ENCODE measurements at places on chromosomes 12 and 14.

- no peak for DNase-seq
Observed at GRCh38 chr12:123934829-123935228, 37.8 kb downstream of the CCDC92 start.

- no peak for DNase-seq
Observed at GRCh38 chr14:51147183-51147582, 52.3 kb upstream of the TRIM9 start.

GRCh38 chr12:105721051-105721825, 390.7 kb downstream of the C12orf75 start:
- no peak for DNase-seq

DNA sequence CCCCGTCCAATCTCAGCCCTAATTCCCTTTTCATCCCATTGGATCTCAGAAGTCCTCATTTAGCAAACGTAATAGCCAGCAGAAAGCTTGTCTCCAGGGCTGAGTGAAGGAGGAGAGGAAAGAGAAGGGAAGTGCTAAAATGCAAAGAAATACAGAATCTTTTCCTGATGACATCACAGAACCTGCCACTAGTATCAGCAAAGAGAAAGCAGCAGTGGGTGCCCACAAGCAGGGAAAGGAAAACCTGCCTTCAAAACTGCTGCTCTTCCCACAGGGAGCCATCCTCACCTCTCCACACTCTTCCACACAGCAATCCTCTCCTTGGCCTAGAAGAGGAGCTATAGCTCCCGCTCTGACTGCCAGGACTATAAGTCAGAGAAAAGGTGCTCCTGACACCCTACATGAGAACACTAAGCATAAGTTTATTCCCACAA, 11.3 kb downstream of the MED13L start:
- no peak for DNase-seq

DNA sequence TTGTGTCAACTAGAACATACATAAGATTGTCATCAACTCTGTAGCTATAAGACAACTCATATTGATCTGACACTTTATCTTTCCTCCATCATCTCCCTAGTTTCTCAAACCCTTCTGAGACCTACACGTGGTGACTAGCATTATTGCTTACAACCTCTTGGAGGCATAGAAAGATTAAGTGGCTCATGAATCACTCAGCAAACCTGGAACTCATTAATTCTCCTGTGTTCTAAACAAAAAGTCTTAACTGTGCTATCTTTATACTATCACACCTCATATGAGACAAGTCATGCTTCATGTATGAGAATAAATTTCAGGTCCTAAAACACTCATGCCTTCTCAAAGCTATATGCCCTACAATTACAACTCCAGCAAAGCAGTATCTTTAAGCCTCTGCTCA, 408.6 kb upstream of the SYT1 start:
- DNase-seq, result no peak

GRCh38 chr12:132908145-132909029, 21.0 kb upstream of the CHFR start:
- peak; percentile 94 for DNase-seq

DNA sequence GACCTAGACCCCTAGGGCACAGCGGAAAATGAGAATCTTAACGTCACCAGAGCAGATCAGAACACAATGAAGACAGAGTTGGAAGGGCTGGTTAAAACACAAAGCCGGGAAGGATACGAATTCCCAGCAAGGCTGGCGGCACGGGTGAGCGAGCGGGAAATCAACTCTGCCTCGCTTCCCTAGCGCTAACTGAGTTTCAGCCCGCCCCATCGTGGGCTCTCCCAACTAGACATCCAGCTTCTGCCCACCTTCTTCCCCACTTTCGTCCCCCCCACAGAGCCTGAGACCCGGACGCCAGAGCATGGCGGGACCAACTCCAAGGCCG, 377 bp downstream of the CCNT1 start:
- DNase-seq, result no peak

DNA sequence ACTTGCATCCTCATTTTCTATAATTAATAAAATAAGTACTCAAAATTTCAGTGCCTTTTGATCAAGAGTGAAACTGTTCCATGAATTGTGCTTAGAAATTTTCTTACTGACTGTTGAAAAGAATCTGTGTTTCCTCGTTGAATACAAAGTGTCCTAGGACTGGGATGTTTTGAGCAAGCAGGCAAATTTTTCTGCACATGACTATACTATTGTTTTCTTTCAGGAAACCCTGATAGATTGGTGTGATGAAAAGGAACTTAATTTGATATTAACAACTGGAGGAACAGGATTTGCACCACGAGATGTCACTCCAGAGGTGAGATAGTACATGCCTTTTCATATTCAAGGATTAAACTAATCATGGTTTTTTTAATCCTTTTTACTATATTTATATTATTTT, 316.3 kb downstream of the GPHN start:
- no peak for DNase-seq

DNA sequence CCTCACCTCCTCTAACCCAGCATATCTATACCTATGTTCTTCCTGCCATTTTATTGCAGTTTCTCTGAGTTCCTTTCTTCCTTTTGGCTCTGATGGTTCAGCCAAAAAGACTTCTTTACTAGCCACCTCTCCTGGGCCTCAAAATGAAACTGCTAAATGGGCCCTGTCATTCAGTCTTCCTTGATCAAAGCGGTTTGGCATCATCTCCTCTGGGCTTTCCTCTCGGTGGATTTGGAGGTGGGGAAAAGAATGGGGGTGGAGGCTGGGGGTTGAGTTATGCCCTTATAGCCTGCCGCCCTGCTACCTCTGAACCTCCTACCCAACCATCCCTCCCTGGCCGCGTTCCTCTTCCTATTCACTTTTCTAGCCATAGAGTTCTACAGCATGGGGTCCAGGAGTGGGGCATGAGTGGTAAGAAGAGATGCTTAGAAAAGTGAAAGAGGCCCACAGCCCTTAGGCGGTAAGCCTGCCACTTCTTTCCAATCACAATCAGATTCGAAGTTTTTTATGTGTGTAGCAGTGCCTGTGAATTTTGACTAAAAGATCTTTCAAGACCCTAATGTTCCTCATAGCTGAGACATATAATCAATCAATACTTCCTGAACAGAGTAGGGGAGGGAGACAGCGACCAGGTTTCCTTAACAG, 2.5 kb downstream of the AJUBA start:
- DNase-seq, result no peak

- DNase-seq, result no peak
Observed at GRCh38 chr12:2083561-2083960, 30.8 kb downstream of the CACNA1C start.

DNA sequence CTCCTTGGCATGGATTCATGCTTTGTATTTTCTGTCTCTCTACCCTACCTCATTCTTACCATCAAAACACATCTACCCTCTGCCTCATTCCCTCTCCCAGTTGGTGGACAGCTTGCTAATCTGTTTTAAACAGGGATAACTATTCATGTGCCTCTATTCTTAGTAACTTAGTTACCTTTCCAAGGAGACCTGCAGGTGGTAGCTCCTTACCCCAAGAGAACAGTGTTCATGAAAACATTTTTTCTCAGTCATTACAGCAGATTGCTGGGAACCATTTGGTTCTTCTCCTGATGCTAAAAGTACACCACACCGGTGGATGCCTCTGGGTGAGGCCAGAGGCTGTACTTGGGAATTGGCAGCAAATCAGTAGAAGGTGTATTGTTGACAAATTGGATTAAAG, 73.0 kb downstream of the CMKLR1 start:
- no peak for DNase-seq

DNA sequence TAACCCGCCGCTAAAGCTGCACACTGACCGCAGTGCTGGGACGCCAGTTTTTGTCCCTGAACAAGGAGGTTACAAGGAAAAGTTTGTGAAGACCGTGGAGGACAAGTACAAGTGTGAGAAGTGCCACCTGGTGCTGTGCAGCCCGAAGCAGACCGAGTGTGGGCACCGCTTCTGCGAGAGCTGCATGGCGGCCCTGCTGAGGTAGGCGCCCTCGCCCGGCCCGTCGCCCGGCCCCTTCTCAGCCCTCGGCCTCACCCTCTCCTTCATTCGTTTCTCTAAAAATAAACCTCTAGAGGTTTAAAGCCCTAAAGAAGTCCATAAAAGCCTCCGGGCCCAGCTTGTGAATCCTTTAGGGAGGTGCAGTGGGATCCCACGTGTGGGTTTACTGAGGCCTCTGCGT, 52.2 kb upstream of the AMN start:
- no peak for DNase-seq

GRCh38 chr12:118377021-118377883, 897 bp downstream of the SUDS3 start:
- no peak for DNase-seq

GRCh38 chr14:26577711-26578110, 20.1 kb downstream of the NOVA1 start:
- DNase-seq, result no peak

- DNase-seq, result no peak
Observed at GRCh38 chr14:74980398-74980730, 22.4 kb upstream of the EIF2B2 start.

DNA sequence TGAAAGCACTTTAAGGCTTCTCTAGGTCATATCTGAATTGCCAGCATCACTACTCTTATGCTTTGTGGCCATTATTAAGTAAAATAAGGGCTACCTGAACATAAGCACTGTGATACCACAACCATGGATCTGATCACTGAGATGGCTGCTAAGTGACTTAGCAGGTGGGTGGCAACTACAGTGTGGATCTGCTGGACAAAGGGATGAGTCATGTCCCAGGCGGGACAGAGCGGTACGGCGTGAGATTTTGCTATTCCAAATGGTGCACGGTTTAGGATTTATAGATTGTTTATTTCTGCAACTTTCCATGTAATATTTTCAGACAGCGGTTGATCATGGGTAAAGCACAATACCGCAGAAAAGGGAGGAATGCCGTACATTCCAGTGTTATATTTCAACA, 39.4 kb downstream of the MLXIP start:
- no peak for DNase-seq

GRCh38 chr14:96929950-96930349, 132.8 kb downstream of the VRK1 start:
- no peak for DNase-seq

DNA sequence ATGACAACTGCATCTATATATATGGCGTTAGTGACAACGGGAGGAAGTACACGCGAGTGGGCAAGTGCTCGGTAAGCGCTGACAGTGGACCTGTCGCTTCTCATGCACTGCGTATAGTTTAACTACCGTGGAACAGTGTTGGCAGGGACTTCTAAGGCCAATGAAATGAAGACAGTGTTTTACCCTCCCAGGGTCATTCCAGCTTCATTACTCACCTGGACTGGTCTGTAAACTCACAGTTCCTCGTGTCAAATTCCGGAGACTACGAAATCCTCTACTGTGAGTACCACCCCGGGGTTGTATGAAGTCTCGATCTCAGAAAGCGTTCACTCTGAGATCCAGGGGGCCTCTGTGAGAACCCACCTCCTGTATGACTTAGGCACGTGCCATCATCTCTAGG, 129.2 kb upstream of the EVL start:
- no peak for DNase-seq

DNA sequence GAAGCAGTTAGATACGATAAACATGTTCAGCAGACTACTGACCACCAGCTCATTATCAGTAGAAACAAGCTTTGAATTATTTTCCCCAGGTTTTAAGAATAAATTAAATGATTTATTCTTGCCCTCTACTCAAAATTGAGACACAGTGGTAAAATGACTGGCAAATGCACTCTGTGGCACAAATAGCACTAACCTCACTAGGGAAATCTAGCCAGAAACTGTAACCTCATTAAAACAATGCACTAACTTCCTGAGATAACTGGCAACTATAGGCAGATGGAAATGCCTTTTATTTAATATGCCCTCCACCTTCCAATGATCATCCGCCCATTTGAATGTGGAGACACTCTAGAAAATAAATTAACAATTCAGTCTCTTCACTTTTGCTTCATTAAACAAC, 33.2 kb downstream of the CPNE8 start:
- DNase-seq, result no peak

DNA sequence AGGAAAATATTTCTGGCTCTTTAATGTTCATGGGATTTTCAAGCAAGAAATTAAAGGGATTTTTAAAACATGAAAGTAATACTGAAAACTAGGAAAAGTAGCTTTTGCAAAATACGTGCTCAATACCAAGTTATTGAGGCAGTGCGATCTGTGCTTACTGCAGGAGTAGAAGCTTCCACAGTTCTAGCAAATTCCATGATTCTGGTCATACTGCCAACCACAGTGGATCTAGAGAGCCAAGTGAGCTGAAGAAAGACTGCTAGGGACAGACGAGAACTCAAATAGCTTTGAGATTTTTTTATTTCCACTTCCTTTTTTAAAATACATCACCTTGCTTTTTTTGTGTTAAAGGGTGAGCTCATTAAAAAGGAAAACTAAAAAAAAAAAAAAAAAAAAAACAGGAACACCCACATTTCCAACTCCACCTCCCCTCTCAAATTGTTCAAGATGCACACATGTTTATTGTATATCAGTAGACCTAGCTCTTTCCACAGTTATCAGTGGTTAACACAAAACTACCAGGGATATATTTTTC, 26.2 kb downstream of the EGLN3 start:
- no peak for DNase-seq

DNA sequence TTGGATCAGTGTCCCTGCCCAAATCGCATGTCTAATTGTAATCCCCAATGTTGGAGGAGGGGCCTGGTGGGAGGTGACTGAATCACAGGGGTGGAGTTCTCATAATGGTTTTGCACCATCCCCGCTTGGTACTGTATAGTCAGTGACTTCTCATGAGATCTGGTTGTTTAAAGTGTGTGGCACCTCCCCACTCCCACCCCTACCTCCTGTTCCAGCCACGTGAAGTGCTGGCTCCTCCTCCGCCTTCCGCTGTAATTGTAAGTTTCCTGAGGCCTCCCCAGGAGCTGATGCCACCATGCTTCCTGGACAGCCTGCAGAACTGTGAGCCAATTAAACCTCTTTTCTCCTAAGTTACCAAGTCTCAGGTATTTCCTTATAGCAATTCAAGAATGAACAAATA, 67.2 kb downstream of the FERMT2 start:
- no peak for DNase-seq

- no peak for DNase-seq
Observed at GRCh38 chr14:69708049-69708448, 58.9 kb upstream of the SRSF5 start.

DNA sequence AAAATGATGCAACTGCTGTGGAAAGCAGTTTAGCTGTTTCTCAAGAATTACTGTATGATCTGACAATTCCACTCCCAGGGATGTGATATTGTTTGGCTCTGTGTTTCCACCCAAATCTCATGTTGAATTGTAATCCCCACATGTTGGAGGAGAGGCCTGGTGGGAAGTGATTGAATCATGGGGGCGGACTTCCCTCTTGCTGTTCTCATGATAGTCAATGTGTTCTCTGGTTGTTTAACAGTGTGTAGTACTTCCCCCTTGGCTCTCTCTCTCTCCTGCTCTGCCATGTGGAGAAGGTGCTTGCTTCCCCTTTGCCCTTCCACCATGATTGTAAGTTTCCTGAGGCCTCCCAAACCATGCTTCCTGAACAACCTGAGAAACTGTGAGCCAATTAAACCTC, 93.4 kb upstream of the CPM start:
- DNase-seq, result no peak
